ENCODE measurements at places on chromosomes 12 and 14. TPM values are rescaled to one million over a fixed set of nuclear protein-coding genes. Genes with fewer than 3 reads are reported as not detected.

GRCh38 chr12:25069224-25069623 lies 120.3 kb upstream of the BCAT1 start:
- DNase-seq = no peak

GRCh38 chr14:54364555-54365415 lies 32.0 kb upstream of the CDKN3 start:
- DNase-seq = no peak

DNA sequence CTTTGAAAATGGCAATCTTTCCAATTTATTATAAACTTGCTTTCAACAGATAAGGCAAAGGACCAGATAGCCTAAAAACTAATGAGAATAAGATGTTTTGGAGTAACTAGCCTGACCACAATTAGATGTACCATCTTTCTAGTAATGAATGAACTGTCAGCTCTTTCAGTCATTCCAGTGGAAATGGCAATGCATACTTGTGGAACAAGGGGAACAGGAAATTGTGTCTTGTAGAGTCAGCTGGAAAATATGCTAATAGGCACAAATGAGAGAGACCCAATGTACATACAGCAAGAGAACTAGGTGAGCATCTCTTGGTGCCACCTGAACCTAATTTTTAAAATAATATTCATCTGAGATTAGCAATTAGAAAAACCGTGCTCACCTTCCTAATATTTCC lies 76.1 kb upstream of the GPHB5 start:
- no peak for DNase-seq

- no peak for DNase-seq
Observed at GRCh38 chr12:94743174-94743573, 92.8 kb upstream of the TMCC3 start.

GRCh38 chr14:93962701-93963601 lies 13.4 kb downstream of the ASB2 start:
- DNase-seq = peak; percentile 72

- DNase-seq = no peak
Observed at GRCh38 chr14:68781161-68782021, 11.5 kb downstream of the ZFP36L1 start.

GRCh38 chr14:39428118-39428517 lies 4.1 kb downstream of the FBXO33 start:
- DNase-seq = no peak

DNA sequence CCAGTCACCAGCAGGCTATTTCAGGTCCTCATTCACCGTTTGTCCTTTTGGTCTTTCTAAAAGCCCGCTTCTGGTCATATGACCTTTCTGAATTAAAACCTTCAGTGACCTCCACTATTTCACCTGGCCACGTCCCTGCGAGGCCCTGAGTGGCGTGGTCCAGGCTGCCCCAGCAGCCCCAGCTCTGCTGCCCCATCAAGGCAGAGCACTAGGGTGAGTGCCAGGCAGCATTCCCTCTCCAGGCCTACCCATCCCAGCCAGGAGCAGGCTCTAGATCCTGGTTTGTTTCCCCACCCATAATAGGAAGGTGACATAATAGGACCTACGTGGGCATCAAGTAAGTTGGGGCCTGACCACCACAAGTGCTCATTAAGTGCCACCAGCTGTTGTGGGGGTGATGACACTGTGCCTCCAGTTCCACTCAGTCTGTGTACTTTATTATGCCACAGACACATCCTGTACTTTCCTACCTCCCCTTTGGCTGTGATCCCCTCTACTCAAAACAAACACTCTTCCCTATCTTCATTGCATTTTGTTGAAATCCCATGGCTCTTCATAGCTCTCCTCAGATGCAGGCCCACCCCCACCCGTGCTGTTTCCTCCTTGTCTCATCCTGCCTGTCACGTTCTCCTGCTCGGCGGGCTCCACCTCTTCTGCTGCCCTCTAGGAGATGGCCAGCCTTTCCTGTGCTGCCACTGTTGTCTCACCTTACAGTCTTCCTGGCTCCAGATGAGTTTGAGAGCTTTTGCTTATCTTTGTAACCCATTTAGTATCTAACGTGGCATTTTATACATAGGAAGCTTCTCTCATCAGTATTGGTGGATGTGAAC lies 21.4 kb downstream of the CKB start:
- no peak for DNase-seq

GRCh38 chr12:18752280-18752920 lies 14.5 kb downstream of the CAPZA3 start:
- DNase-seq = no peak

DNA sequence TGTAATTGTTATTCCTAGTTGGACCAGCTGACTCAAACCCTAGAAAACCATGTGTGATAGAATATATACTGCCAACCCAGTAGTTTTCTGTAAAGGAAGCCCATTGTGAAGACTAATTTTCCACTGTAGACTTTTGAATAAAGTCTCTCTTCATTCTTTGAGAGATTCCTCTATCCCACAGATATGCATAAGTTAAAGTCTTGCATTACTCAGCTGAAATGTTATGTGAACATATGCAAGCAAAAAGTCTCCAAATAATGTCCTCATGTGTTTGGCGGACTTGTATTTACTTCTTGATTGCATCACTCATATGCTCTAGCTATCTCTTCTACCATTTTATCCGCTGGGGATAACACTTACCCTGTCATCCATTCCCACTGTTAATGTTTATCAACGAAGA lies 35.1 kb upstream of the OTOGL start:
- DNase-seq = no peak

The RAN gene
- 286 TPM for total RNA-seq

The ENDOU gene
- 0.27 TPM for total RNA-seq

The DPPA3 gene
- not detected for total RNA-seq

The SERPINA1 gene
- 3.8 TPM for total RNA-seq

The MYH6 gene
- under 0.01 TPM for total RNA-seq

The ATP6V1D gene
- total RNA-seq = 18.6 TPM

The ADCY4 gene
- 3.8 TPM for total RNA-seq

Measured in hematopoietic multipotent progenitor cell (in vitro differentiated cells).